Renal cortex interstitium (tissue), 15 donors: ENCODE measurements at places on chromosomes 1 and 21. TPM values are rescaled to one million over a fixed set of nuclear protein-coding genes. Genes with fewer than 3 reads are reported as not detected.

DNA sequence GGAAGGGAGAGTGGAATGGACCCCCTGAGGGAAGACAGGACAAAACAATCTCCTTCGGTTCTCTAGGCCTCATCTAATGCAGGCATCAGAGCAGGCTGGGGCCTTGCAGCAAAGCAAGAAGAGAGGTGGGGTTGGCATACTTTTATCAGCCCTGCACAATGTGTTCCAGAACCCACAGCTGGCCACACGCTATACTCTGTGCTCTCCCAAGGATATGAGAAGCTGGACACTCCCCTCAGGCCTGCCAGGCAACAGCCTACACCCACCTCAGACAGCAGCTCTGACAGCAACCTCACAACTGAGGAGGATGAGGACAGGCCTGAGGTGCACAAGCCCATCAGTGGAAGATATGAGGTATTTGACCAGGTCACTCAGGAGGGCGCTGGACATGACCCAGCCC lies 27.3 kb downstream of the LY9 start:
- no peak for DNase-seq

DNA sequence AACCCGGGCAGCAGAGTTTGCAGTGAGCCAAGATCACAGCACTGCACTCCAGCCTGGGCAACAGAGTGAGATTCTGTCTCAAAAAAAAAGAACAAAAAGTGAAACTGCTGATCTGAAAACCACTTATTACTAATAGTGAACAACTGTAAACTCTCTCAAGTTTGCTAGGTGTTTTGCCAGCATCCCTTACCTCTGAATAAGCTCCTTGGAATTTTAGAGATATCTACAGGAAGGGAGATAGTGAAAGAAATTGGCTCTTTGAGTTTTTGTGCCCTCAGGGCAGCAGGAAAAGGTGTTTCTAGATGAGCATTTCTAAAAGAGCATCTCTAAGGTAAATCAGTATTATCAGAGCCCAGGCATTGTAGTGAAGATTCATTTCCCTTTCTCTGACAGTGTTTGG lies 27.1 kb downstream of the PARK7 start:
- no peak for DNase-seq

GRCh38 chr1:20187103-20187812 lies 940 bp upstream of the PLA2G2C start:
- no peak for DNase-seq

DNA sequence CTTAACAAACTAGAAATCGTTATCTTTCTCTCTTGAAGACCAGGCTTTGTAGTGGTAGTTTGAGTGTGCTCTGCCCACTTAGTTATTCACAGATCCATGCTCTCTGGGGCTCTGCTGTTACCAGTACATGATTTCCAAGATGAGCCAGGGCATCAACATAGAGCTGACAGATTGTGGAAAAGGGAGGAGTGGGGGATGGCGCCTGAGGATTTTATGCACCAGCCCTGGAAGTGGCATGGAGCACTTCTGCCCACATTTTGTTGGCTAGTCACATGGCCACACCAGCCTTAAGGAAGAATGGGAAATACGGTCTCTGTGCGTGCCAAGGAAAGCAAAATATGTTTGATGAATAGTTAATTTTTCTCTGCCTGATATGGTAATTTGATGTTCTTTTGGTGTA lies 18.2 kb downstream of the TSNAX start:
- no peak for DNase-seq

DNA sequence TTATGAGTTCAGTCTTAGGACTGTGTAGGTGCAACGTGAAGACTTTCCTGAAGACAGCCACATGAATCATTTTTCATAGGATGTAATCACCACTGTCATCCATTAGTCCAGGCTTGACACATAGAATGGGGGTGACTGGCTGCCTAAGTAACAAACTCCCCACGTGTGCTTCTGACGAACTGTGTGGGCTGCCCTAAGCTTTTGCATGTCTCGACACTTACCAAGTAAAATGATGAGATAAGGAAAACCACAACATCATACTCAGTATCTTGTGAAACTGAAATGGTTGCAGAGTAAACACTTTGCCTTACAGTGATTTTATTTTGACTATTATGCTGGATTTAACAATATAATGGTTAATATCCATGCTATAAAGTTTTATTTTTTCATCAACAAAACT lies 19.5 kb downstream of the ERG start:
- DNase-seq, result no peak

- no peak for DNase-seq
Measured at GRCh38 chr1:100988121-100988520, 37.5 kb downstream of the DPH5 start.

DNA sequence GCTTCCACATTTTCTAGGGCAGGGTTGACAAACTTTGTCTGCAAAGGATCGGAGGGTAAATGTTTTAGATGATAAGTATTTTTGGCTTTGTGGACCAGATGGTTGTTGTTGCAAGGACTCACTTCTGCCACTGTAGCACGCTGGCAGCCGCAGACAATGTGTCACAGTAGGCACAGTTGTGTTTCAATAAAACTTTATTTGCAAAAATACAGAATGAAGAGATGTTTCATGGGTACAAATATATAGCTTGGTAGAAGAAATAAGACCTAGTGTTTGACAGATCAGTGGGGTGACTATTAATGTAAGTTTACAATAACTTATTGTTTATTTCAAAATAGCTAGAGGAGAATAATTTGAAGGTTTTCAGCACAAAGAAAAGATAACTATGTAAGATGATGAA lies 127.8 kb downstream of the GRIK3 start:
- DNase-seq, result no peak

DNA sequence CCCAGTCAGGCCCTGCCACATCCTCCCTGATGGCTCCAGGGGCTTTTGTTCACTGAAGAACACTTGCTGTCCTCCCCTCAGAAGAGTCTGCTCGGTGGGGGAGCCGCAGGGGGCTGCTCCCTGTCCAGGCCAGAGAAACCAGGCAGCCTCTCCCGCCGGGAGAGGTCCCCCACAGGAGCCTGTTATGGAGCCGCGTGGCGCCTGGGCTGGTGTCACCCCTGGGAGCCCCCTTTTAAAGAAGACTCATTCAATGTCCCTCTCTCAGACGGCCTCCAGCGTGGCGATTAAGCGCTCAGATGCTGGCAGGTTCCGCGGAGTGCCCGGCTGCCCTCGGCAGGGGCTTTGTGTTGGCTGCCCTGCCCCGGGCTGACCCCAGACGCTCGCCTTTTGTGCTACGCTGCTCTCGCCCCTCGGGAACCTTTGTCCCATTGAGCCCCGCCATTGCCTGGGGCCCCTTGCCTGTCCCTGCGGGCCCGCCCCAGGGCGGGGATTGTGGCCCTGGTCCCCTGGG lies 43.1 kb downstream of the SKI start:
- DNase-seq, result no peak

DNA sequence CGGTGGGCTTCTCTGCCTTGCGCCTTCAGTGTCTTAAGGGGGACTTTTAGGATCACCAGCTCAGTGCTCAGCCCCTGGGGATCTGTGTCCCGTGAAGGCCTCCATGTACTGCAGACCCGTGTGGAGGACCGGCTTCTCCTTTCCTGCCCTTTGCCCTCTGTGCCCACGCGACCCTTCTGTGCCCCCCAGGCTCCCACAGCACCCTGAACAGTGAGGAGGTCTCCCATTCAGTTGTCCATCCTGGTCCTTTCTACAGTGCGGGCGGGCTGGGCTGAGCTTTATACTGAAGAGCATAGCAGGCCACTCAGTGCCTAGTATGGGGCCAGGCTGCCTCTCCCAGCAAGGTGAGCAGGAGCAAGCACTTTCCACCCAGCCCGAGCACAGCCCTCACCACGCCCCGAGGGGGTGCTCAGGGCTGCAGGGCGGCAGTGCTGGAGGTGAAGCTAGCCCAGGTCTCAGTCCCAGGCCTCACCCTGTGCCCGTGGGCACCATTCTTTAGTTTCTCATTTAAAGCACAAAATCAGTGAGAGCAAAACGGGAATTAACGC lies 7.6 kb upstream of the TFF1 start:
- no peak for DNase-seq

- DNase-seq, result no peak
Measured at GRCh38 chr1:9753121-9753531, 70.6 kb downstream of the CLSTN1 start.

DNA sequence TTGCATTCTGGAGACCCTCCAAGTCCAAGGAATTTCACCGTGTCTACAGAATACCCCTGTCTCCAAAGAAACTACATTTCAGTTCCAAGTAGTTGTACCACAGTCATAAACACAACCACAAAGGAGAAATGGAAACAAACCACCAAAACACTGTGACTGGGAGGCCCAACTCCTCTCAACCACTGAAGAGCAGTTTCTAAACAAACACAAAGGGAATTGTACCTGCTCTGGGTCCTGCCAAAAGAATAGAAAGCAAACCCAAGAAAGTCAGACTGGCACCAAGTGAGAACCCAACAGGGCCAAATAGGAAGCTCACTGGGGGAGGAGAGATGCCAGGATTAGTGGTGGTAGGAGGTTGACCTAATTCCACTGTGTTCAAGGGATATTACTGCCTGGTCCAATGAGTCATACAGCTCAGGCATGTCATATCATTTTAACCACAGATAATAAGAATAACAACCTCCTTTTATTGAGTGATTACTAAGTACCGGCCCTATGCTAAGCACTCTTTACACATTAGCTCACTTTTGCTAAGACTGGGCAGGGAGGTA lies 123.9 kb upstream of the PPP2R5A start:
- DNase-seq, result no peak

DNA sequence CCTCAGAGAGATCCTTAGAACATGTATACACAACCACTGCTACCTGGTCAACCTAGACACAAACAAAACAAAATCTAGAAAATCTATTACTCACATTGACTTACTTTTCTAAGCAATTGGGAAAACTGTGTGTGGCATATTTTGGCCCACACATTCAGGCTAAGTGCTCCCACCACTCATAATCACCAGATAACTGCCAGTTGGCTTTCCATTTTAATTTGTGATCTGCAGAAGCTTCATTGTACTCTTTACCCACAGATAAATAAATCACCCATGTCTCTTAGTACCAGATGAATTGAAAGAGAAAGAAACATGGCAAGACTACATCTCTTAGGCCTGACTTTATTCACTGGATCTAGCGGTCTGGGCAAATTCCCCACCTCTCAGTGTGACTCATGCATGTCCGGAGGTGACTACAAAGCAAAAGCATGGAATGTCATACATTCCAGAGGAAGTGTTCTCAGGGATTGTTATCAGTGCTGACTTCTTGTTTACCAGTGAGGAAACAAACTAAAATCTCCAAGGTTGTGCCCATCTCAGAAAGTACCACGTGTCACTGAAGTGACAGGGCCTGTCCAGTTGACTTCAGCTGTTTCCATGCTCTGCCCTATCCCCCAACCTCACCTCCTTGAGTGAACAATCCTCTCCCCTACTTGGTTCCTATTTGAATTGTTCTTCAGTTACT lies 52.4 kb upstream of the BCL10 start:
- no peak for DNase-seq

GRCh38 chr1:184627007-184627341 lies 127.7 kb downstream of the EDEM3 start:
- no peak for DNase-seq

DNA sequence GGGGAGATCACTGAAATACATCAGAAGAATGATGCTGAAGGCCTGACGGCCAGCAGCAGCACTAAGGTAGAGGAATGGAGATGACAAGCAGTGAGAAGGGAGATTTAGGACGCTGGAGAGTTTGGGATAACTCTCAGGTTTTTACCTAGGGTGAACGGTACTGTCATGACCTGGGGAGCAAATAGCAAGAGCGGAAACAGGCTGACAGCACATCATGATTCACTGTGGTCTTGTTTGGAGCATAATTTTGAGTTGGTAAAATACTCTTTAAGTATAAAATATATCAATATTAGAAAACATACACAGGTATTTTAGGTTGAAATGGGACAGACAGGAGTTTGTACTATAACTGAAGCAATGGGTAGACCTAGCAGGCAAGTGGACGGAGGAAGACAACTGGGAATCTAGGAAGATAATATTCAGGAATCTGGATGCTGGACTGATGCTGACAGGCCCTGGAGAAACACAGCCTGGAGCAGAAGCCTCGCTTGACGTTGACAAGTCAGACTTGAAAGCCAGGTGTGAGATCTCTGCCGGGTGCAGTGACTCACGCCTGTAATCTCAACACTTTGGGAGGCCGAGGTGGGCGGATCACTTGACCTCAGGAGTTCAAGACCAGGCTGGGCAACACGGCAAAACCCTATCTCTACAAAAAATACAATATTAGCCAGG lies 33.3 kb downstream of the ALG14 start:
- no peak for DNase-seq

GRCh38 chr1:61052395-61053225 lies 29.8 kb upstream of the NFIA start:
- no peak for DNase-seq

GRCh38 chr21:34548781-34549376 lies 36.9 kb upstream of the KCNE1 start:
- no peak for DNase-seq

GRCh38 chr1:203448521-203449061 lies 27.0 kb upstream of the PRELP start:
- DNase-seq, result no peak

DNA sequence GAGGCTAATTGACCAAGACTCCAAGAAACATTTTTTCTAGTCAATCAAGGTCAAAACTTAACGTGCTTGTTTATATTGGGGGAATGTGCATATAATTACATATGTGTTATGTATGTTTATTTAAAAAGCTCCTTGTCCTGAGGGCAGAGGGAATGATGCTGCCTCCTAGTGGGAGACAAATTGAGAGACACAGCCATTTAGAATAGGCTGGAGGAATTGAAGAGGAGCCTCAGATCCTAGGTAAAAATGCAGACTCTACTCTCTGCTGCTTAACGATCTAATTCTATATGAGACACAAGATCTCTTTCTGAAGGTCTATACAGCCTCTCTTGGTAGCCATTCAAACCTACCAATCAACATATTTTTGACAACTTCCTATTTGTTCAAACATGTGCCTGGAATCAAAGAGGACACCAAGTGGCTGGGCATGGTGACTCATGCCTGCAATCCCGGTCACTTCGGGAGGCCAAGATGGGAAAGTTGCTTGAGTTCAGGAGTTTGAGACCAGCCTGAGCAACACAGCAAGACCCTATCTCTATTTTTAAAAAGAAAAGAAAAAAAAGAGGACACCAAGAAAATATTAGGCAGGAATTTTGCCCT lies 136.6 kb upstream of the ZNF648 start:
- no peak for DNase-seq

SLC1A7 gene
- 0.10 TPM for polyA plus RNA-seq

NUDT4B gene
- 0.82 TPM for polyA plus RNA-seq

MMEL1 gene
- 2.9 TPM for polyA plus RNA-seq

CRNN gene
- not detected for polyA plus RNA-seq

GPATCH2 gene
- 25.9 TPM for polyA plus RNA-seq

NTNG1 gene
- polyA plus RNA-seq, result 26.5 TPM

NCAM2 gene
- 6.4 TPM for polyA plus RNA-seq

MTARC2 gene
- 53.8 TPM for polyA plus RNA-seq

CACHD1 gene
- 61.6 TPM for polyA plus RNA-seq

OR2L8 gene
- polyA plus RNA-seq, result not detected

FAM3B gene
- 13.6 TPM for polyA plus RNA-seq
